ENCODE measurements at places on chromosomes 11 and 22.

- no peak for ATAC-seq
Observed at GRCh38 chr11:60371386-60371785, 6.9 kb upstream of the MS4A7 start.

DNA sequence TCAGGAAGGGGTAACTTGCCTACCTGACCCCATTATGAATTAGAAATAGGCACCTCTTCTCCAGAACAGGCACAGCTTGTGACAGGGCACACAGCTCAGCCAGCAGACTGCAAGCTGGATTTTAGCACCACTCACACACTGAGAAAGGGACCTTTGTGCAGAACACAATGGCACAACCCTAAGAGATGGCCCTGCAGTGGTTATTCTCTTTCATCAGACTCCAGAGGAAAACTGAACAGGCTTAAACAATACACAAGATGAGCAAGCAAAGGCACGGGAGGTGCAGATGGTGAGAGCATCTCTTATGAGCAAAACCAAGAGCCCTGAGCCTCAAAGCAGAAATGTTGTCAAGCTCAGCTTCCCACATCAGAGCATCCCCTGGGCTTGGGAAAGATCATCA is 93.8 kb upstream of the LRRC55 start:
- ATAC-seq: no peak

GRCh38 chr22:50684501-50684900 is 11.9 kb downstream of the SHANK3 start:
- ATAC-seq: no peak

GRCh38 chr11:120750647-120751549 is 239.3 kb downstream of the GRIK4 start:
- ATAC-seq: no peak

GRCh38 chr11:64642418-64642735 is 51.4 kb downstream of the SLC22A12 start:
- no peak for ATAC-seq

DNA sequence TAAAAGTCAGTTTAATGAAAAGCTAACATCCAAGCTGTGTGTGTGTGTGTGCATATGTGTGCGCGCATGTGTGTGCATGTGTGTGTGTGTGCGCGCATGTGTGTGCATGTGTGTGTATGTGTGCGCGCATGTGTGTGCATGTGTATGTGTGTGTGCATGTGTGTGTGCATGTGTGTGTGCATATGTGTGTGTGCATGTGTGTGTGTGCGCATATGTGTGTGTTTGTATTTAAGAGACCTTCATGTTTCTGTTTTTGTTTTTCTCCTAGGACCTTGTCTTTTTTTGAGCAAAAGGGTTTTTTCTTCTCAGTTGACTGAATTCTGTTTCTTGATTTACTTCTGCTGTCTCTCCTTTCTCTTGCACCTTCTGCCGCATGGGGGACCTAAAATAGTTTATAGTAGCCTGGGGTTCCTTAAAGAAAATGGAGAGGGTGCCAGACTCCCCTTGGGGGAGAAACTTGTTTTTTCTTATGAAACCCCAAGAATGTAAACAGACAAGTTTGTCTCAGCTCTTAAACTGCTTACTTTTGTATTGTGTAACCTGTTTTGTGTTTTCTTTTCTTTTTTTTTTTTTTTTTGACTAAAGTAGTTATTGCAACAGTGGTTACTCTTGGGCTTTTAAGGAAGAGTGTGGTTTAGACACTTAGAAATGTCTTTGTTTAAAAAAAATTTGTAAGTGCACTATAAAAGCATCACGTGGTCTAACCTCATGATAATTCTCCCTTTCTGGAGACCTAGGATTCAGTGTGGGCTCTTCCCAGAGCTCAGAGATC is 53.0 kb downstream of the OSBPL5 start:
- ATAC-seq: no peak

- ATAC-seq: no peak
Observed at GRCh38 chr11:131571571-131571970, 201.2 kb downstream of the NTM start.

GRCh38 chr22:20279662-20280134 is 11.6 kb upstream of the RTN4R start:
- no peak for ATAC-seq

DNA sequence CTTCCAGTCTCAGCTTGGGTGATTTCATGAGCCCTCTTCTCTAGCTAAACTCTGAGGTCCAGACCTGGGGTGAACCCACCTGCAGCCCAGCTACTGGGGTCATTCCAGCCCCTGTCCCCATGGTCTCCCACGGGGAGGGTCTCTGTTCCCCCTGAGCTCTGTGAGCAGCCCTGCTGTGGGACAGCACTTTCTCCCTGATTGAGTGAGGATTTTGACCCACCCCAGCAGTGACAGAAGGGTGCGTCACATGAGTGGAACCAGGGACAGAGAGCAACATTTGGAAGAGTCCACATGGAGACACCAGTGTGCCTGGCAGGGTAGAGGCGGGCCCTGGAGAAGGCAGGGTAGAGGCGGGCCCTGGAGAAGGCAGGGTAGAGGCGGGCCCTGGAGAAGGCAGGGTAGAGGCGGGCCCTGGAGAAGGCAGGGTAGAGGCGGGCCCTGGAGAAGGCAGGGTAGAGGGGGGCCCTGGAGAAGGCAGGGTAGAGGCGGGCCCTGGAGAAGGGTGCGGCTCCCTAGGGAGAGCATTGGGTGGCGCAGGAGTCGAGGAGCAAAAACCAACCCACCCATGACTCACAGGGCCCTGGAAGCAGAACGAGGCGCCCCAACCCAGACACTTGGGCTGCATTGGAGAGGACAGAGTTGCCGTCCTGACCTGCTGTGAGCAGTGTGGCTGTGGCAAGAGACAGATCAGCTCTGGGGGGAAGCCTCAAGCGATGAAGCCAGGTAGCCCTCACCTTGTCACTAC is 227.7 kb upstream of the B3GAT1 start:
- no peak for ATAC-seq

GRCh38 chr11:7651140-7651551 is 22.2 kb downstream of the CYB5R2 start:
- no peak for ATAC-seq

DNA sequence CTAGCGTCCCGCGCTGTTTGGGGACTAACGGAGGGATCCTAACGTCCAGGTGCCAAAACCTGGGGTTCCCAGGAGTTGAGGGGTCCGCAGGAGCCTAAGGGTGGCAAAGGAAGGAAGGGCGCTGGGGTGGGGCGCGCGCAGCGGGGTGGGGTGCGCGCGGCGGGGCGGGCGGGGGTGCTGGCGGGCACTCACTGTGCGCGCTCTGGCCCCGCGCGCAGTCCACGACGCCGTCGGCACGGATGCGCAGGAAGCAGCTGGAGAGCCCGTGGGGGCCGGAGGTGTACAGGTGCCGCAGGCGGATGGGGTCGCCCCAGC is 412 bp downstream of the FGF19 start:
- no peak for ATAC-seq

GRCh38 chr22:20844055-20845037 is 14.3 kb downstream of the PI4KA start:
- ATAC-seq: no peak

- ATAC-seq: no peak
Observed at GRCh38 chr11:85123752-85124231, 503.4 kb downstream of the DLG2 start.

- no peak for ATAC-seq
Observed at GRCh38 chr22:17903564-17904295, 120.6 kb downstream of the MICAL3 start.

DNA sequence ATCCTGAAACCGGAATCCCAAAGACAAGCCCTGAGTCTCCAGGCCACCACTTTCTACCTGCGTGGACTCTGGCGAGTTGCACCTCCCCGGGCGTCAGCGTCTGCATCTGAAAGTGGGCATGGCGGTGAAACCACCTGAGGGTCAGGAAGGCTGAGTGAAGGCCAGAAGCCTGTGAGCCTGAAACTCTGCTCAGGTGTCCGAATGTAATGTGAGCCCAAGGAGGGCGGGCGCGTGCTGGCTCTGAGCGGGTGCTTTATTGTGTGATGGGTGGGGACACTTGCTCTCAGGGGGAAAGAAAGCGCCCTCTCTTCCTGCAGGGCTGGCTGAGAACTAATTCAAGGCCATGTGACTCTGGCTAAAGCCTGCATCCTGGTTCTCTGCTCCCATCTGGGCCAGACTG is 135.6 kb downstream of the ST3GAL4 start:
- ATAC-seq: no peak

DNA sequence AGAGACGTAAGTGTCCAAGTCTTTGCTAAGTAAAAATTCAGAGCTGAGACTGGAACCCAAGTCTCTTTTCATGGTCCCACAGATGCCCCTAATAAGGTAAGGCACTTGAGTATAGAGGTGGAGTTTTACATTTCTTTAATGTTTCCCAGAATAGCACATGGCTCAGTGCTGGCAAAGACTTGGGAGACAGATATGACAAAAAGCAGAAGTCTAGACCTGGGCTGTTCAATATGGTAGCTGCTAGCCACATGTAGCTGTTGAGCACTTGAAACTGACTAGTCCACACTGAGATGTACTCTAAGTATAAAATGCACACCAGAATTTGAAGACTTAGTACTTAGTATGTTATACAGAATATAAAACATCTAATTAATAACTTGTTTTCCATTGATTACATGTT is 17.6 kb downstream of the VSTM5 start:
- ATAC-seq: no peak

DNA sequence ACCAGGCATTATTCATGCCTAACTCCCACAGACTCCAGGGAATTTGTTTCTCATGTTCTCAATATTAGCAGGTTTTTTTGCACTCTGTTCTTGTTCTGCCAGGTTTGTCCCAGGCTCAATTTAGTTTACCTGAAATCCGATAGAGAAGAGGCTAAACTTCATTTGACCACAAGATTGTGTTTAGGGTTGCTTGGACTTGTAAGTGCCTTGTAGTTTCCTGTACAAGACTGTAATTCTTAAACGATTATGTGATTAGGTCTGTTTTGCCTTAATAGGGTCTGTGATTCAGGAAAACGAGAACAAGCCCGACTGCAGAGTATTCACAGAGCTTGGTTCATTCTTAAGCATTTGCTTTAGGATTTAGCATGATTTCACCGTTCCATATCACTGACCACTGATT is 1.8 kb downstream of the PRSS23 start:
- ATAC-seq: no peak

- ATAC-seq: no peak
Observed at GRCh38 chr11:92628401-92629292, 340.8 kb upstream of the MTNR1B start.

GRCh38 chr11:122024278-122024677 is 91.7 kb downstream of the BLID start:
- ATAC-seq: no peak

GRCh38 chr22:23784215-23784732 is 2.5 kb upstream of the SMARCB1 start:
- ATAC-seq: no peak

DNA sequence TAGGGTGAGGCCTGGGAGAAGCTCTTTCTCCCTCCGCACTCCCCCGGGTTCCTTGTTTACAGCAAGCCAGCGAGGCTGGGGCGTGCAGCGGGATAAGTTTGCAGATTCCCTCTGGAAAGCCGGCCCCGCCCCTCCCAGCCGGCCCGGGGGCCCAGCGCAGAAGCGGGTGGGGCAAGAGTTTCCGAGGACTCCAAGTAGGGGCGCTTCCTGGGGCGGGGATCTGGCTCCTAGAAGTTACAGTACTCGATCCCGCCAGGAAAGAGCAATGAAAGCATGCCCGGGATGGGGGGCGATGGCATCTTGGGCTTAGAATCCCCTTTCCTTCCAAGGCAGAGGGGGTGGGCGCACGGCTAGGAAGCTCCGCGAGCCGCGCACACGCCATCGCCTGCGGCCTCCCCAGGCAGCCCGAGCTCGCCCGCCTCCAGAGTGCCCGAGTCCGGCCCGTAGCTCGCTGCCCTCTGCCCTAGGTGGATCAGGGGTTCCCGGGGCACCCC is 385 bp downstream of the TST start:
- peak; percentile 44 for ATAC-seq

GRCh38 chr11:105827906-105828305 is 194.1 kb downstream of the MSANTD4 start:
- ATAC-seq: no peak

GRCh38 chr22:37176464-37177061 is 11.5 kb downstream of the C1QTNF6 start:
- no peak for ATAC-seq

GRCh38 chr11:86427441-86427840 is 52.8 kb downstream of the CCDC81 start:
- ATAC-seq: no peak

DNA sequence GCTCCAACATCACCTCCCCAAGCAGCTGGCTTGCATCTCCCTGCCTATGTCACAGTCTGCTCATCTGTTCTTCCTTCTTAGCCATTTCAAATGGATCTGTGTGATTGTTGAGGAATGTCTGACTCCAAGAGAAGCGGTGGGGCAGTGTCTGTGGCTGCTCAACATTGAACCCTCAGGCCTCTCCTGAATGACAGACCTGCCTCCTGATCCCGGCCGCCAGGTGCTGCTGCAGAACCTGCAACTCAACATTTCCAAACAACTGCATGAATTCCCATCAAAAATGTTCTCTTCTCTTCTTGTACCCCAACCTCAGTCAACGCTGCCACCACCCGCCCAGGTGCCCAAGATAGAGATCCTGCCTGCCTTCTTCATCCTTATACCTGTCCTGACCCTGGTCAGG is 132.5 kb downstream of the FBXO7 start:
- ATAC-seq: no peak

DNA sequence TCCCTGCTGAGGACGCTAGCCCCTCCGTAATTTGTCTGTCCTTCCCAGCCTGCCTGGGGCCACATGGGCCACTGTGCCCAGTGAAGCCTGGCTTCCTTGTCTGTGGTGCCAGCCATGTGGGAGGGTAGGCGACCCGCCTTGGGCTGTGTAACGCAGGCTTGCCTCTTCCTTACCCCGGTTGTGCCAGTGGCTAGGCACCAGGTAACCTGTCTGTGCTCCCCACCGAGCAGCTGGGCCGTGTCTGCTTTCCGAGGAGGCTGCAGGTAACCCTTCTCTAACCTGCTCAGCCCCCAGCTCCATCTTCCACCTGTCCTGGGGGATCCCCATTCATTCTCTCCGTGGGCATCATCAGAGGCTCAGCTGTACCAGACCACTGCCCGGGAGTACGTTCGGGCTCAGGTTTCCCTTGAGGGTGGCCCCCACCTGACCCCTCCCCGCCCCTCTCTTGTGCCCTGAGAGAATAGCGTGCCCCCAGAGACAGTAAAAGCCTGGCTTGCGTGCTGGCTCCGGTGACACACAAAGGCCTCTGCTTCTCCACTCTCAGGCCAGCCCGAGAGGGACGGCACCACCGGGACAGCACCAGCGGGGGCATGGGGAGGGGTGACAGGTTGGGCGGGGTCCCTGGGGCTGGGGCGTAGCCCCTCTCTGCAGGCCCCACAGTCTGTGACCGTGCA is 79.1 kb downstream of the CDKN1C start:
- ATAC-seq: no peak

GRCh38 chr11:129905402-129905801 is 10.0 kb upstream of the NFRKB start:
- ATAC-seq: no peak
